ENCODE measurements at places on chromosomes 1 and 21.
A peak's percentile ranks its signal among the peaks of the same experiment; 100 is the strongest.

- peak overlapping the region; percentile 90 for H3K27ac ChIP-seq
- H3K4me3 ChIP-seq, result no peak overlapping the region
- DNase-seq, result no peak
- no peaks in the 10 kb centered on the region for H3K27me3 ChIP-seq
These were observed 68.5 kb upstream of the GADD45A start for GRCh38 chr1:67616394-67616985.

DNA sequence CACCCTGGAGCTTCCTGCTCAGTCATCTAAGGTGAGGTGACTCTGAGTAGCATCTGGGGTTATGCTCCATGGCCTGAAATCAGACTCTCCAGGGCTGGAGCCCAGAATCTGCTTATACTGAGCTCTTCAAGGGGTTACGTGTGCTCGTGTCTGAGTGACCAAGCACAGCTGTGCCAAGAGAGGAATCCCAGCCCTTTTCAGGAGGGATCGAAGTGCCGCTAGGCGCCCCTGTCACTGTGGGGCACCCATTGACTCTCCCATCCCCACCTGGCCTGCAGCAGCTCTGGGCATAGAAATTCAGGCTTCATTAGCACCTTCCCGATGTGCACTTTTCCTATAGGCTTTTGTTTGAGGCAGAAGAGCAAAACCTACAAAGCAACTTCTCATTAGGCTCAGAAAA lies 13.8 kb downstream of the VASH2 start:
- H3K4me3 ChIP-seq, result no peak overlapping the region
- no peaks in the 10 kb centered on the region for H3K27me3 ChIP-seq
- no peaks in the 10 kb centered on the region for H3K4me1 ChIP-seq

DNA sequence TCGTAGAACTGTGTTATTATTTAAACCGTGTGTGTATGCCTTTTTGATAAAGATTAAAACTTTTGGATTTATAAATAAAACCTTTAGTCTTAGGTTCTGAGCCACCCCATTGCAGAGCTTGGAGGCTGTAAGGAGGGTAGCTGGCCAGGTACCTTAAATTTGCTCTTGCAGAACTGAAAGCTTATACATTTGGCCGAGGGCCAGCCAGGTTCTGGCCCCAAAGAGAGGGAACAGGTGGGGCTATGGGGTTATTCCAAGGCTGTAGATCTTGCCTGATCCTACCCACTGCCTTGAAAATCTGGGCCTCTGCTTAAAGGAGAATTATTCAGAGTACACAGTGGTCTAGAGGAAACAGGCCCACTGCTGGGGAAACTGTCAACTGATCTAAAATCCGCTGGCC lies 59.6 kb downstream of the CAMK2N1 start:
- no peaks in the 10 kb centered on the region for H3K27me3 ChIP-seq
- H3K4me3 ChIP-seq, result no peak overlapping the region
- H3K4me1 ChIP-seq, result no peaks in the 10 kb centered on the region

DNA sequence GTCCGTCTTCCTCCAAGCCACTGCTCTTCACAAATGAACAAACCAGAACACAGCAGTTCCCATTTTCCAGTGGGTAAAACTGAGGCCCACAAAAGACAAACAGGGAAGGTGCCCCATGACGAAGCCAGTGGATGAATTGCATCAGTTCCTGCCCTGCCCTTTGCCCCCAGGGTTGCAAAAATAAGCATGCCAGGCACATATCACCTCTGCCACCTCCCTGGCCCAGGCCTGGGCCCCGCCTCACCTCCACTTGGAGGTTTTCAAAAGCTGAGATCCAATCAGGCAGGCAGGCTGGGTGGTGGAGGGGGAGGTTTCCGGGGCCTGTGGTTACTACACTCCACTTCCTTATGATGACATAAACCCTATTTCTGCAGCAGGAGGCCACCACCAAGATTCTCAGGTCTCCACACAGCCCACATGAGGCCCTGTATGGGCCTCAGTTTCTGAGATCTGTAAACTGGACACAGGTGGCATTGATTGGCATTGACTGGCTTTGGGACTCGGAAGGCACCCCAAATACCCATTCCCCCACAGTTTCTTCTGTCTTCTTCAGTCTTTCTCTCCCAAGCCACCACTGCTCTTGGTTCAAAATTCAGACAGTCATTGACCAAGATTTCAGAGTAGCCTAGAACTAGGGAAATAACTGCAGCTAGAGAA lies 4.1 kb downstream of the KIF21B start:
- no peaks in the 10 kb centered on the region for H3K36me3 ChIP-seq
- no peaks in the 10 kb centered on the region for H3K4me1 ChIP-seq
- no peak overlapping the region for H3K4me3 ChIP-seq

DNA sequence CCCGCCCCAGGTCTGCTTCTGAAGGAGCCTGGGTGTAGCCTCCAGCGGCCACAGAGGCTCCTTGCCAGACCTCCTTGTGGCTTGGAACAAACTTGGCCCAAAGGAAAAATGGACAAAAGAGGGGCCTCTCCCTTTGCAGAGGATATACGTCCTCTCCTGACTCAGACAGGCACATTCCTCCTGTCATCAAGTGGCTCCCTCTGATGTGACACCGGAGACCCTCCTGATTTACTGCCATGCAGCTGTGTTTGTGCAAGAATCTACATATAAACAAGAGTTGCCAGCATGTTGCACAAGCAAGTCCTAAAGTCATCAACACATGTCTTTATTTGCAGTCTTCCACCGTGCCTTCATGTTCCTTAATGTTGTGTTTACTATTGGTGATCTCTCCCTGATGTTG lies 54.1 kb upstream of the F3 start:
- no peaks in the 10 kb centered on the region for H3K36me3 ChIP-seq
- no peak overlapping the region for H3K4me3 ChIP-seq
- no peak overlapping the region for H3K27ac ChIP-seq
- no peak for DNase-seq

GRCh38 chr1:91700771-91701471 lies 185.0 kb downstream of the TGFBR3 start:
- H3K27me3 ChIP-seq, result no peaks in the 10 kb centered on the region
- H3K4me1 ChIP-seq, result peaks cover 4% of the 10 kb centered on the region
- H3K27ac ChIP-seq, result peak overlapping the region; percentile 48
- H3K36me3 ChIP-seq, result no peaks in the 10 kb centered on the region
- DNase-seq, result no peak

DNA sequence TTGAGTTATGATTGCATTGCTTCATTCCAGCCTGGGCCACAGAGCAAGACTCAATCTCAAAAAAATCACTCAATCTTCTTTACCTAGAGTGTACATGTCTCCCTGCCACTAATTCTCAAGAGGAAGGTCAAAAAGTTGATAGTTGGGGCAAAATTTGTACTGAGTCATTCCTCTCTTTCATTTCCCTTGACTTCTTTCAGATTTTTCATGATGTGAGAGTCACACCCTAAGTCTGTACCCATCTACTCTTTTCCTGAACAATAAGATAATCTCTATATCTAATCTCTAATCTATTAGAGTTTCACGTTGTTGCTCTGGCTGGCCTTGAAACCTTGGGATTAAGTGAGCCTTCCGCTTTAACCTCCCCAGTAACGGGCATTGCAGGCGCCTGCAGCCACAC lies 1.1 kb upstream of the BRDT start:
- no peak overlapping the region for H3K27ac ChIP-seq
- no peaks in the 10 kb centered on the region for H3K36me3 ChIP-seq
- no peak overlapping the region for H3K4me3 ChIP-seq
- DNase-seq, result no peak
- H3K4me1 ChIP-seq, result no peaks in the 10 kb centered on the region
- H3K27me3 ChIP-seq, result no peaks in the 10 kb centered on the region

- H3K4me3 ChIP-seq, result no peak overlapping the region
- no peaks in the 10 kb centered on the region for H3K27me3 ChIP-seq
- no peak overlapping the region for H3K27ac ChIP-seq
- no peak for DNase-seq
- no peaks in the 10 kb centered on the region for H3K36me3 ChIP-seq
- no peaks in the 10 kb centered on the region for H3K4me1 ChIP-seq
These were observed 16.4 kb downstream of the RPS6KA1 start for GRCh38 chr1:26545969-26546323.

DNA sequence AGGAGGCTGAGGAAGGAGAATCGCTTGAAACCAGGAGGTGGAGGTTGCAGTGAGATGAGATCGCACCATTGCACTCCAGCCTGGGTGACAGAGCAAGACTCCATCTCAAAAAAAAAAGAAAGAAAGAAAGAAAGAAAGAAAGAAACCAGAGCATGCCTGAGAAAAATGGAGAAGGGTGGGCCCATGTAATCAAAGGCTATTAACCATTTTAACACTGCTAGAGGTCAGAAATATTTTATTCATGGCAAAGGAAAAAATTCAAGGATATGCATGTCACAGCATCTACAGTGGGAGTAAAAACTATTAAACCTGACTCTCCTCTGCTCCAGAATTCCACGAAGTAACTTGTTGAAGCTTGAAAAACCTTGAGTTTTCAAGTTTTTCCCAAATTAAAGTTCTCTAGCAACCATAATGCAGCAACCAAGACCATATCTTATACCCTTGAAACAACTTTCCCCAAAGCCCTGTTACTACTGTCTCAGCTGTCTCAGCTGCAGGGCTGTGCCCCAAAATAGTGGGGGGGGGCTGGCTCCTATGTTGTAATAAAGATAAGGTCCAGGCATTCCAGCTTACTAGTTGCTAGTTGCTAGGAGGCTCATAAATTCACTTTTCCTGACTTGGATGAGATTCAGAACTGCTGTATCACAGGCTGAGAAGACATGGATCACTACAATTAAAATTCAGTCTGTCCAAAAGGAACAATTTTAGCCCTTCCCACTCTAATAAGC lies 112.9 kb upstream of the SOD1 start:
- H3K4me3 ChIP-seq, result no peak overlapping the region
- no peaks in the 10 kb centered on the region for H3K36me3 ChIP-seq
- no peak for DNase-seq

DNA sequence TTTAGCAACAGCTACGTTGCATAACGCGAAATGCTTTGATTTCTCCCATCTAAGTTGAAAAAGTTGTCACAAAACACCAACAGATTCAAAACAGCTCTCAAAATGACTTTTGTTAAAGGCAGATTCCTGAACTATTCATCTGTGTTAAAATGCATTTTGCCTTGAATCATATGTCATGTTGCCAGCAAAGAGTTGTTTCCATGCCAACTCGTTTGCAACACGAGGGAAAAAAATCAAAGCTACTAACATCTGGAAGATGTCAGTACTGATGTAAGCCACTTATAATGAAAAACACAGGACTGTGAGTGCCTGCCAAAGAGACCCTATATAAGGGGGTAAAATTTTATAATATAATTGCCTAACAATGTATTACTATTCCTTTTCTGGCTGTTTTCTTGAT lies 182.7 kb upstream of the PTBP2 start:
- no peaks in the 10 kb centered on the region for H3K36me3 ChIP-seq
- H3K27ac ChIP-seq, result peak overlapping the region; percentile 85
- no peak overlapping the region for H3K4me3 ChIP-seq
- DNase-seq, result peak; percentile 59
- H3K27me3 ChIP-seq, result no peaks in the 10 kb centered on the region

GRCh38 chr1:161483361-161483760 lies 21.9 kb upstream of the FCGR2A start:
- no peaks in the 10 kb centered on the region for H3K27me3 ChIP-seq
- no peaks in the 10 kb centered on the region for H3K36me3 ChIP-seq
- no peak for DNase-seq
- H3K4me3 ChIP-seq, result no peak overlapping the region
